ENCODE measurements at places on chromosomes 1 and 21.

GRCh38 chr1:19384113-19384512 is 72.0 kb downstream of the SLC66A1 start:
- DNase-seq, result no peak

DNA sequence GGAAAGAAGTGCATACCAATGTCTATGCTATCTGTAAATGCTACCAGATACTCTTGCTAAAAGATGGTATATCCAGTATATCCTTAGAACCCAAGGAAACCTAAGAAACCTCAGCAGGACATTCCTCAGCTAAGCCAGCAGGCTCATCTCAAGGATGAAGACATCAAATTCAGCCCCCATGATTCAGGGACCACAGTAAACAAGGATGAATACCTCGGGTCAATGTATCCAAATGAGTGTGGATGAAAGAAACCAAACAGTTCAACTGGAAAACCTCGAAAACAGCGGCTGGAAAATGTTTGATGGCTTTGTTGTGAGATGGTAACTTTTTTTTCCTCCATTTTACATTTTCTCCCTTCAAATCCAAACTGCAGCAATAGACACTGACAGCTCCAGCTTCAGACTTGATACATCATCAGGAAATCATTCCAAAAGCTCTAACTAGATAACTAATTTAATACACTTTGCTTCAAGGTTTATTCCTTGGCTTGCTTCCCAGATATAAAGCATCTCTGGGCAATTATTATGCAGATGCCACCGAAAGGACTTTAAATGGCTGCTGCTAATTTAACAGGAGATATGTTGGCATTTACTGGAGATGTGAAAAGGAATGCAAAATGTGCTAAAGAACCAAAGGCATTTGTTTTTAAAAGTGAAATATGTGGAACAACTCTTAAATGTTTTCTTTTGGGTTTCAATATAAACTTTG is 73.6 kb downstream of the SMYD2 start:
- DNase-seq, result no peak

DNA sequence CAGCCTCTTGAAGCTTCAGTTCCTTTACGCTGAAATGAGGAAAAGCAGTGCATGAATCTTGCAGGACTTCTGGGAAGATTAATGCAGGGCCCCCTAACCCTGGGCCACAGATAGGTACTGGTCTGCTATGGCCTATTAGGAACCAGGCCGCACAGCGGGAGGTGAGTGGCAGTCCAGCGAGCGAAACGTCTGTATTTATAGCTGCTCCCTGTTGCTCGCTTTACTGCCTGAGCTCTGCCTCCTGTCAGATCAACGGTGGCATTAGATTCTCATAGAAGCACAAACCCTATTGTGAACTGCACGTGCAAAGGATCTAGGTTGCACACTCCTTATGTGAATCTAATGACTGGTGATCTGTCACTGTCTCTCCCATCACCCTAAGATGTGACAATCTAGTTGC is 130.2 kb downstream of the CHRM3 start:
- no peak for DNase-seq

GRCh38 chr1:165637427-165637826 is 6.4 kb downstream of the MGST3 start:
- no peak for DNase-seq

- no peak for DNase-seq
Observed at GRCh38 chr1:56057466-56058405, 521.6 kb downstream of the PLPP3 start.

DNA sequence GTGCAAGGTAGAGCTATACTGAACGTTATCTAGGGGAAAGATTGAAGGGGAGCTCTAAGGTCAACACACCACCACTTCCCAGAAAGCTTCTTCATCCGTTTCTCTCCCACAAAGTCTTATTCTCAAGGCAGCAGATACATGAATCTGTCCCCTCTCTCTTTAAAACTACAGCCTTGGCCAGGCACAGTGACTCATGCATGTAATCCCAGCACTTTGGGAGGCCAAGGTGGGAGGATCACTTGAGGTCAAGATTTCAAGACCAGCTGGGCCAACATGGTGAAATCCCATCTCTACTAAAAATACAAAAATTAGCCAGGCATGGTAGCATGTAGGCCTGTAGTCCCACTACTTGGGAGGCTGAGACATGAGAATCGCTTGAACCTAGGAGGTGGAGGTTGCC is 8.1 kb downstream of the CYP4X1 start:
- no peak for DNase-seq

DNA sequence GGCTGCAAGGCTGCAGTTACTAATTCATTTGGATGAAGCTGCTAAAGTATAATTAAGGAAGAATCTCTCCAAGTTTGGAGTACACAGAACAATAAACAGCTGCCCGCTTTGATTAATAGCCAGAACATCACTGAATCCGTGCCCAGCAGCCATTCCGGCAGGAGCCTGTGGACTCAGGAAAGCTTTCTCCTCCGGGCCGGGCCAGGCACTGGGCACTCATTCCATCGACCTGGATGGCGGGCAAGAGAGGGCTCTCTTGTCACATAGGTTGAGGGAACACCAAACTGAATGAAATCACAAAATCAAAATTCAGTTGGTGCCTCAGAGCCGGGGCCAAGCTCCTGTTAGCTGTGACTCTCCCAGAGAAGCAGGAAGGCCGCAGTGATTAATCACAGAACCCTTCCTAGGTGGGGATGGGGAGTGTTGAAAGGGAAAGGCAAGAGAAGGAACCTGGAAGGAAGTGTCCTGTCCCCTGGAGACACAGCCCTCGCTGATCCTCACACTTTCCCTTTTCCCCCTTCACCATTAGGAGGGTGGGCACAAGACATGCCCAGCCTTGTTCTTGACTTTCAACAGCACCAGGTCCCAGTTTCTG is 306.7 kb downstream of the NPHP4 start:
- no peak for DNase-seq

DNA sequence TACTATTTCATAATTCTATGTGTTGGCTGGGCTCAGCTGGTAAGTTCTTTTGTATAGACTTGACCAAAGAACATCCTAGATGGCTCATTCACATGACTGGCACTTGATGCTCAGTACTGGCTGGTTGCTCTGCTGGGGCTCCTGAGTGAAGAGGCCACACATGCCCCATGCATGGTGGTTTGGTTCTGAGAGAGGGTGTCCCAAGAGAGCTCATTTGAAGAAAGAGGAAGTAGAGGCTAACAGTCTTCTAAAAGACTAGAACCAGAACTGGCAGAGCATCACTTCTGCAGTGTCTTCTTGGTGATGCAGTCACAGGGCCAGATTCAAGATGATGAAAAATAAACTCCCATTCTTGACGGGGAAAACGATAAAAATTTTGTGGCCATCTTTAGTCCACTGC is 5.2 kb upstream of the BACH1 start:
- no peak for DNase-seq

DNA sequence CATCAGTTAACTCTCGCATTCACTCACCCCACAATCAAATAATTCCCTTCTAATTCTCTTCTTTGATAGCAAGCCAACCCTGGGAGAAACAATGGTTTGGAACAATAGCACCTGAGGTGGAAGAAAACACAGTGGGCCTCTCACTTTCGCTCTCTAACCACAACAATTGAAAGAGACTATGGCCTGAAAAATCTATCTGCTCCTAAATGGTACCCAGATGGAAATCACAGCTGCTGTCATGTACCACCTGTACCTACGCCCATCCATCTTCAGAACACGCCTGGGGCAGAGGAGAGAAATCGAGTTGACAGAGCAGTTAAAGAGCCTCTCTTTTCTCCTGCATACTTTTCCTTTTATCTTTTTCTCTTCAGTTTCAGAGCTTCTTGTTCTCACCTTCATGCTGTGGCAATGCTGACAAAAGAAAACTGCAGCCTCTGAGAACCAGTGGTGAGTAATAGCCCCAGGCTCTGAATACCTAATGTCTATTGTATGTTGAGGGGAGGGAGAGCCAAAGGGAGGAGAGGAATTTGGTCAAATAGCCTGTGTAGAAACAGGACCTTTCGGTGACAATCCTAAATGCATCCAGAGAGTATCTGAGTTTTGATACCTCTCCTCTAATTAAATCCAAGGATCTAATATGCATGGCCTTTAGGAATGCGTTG is 57.7 kb downstream of the ZC3H11B start:
- DNase-seq, result no peak

- DNase-seq, result no peak
Observed at GRCh38 chr1:12184008-12184681, 17.4 kb downstream of the TNFRSF1B start.

DNA sequence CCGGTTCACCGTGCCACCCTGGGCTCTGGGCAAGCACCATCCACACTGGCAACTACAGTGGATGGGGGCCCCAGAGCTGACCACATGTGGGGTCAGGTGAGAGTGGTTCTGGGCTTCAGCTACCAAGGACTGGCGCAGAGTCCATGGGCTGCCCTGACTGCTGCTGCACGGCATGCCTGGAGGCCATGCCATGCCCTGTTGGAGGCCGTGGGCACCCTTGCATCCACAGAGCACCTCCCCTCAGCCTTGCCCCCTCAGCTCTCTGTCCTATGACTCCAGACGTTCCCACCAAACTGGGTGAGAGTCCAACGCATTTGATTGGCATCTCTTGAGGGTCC is 15.5 kb downstream of the MORN1 start:
- no peak for DNase-seq

DNA sequence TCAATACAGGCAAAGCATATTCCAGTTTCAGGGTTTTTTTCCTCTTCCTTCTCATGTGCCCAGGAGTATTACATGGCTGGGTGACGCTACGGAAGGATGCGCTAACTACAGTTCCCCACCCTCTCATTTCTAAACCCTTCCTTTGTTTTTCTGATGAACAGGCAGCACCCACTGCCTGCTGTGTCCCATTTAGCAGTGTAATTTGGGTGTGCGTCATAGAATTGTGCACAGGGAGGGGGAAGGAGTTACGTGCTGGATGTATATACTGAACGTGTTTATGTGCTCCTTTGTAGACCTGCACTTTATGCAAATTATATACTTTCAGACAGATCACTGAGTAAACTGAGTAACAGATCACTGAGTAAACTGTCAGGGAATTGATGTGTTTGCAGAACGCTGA is 44.5 kb downstream of the ELAPOR1 start:
- DNase-seq, result no peak

- no peak for DNase-seq
Observed at GRCh38 chr1:223700388-223700918, 11.9 kb upstream of the CAPN2 start.

DNA sequence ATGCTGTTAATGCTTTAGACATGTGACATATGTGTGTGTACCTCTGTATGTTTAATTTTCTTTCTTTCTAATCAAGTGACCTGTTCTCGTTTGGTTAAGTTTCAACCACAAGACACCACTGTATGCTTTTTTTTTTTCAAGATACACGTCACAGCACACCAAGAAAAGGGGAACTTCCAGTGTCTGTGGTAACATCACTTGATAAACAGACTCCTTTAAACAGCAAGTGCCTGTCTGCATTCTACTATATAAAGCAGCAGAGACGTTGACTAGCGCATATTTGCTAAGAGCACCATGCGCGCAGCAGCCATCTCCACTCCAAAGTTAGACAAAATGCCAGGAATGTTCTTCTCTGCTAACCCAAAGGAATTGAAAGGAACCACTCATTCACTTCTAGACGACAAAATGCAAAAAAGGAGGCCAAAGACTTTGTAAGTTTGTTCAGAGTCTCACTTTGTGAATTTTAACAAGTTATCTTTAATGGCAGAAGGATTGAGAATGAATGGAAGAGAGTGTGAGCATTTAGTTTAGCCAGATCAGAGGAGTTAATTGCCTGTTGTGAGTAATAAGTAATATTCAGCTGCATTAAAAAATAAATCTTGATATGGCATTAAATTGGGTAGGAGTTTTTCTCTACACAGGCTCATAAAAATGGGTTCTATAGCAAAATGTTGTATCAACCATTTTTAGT is at the start of gene RGS1:
TSS of gene RGS1 (plus strand) at position 275 of the 691 bp plus-strand sequence. CDS start at position 295, 20 bp downstream.
- DNase-seq, result no peak

DNA sequence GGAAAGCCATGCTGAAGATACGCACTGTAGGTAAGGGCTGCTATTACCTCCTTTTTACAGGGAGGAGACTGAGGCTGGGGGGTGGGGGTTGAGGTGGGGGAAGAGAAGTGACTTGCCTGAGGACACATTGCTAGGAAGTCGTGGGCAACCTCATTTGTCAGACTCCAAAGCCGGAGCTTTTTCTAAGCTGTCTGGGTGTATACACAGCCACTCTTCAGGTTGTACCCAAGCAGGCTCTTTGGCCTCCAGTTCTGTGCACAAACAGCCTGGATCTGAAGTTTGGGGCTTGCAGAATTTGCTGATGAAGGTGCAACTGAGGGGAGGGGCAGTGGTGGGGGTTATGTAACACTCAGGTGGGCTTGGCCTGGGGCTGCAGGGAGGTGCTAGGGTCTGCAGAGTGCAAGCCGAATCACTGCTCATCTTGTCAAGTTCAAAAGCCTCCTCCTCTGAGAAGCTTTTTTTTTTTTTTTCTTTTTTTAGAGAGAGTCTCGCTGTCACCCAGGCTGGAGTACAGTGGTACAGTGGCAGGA is 16.9 kb downstream of the TINAGL1 start:
- no peak for DNase-seq

DNA sequence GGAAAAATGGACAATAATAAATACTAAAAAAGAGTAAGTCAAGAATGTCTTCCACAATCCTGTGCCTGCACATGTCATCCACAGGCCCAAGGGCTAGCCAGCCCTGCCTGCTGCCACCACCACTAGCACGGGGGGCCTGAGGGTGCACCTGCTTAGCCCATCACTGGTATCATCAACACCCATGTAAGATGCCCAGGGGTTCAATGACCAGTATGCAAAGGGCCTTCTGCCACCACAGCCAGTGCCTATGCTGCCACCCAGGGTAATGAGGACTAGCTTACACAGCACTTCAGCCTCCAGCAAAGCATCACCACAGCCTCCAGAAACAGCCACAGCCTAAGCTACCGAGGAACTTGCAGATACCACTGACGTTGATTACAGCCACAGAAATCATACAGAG is 46.3 kb downstream of the POFUT2 start:
- no peak for DNase-seq

GRCh38 chr1:156804572-156805243 is 11.9 kb downstream of the SH2D2A start:
- DNase-seq, result peak; percentile 33

- DNase-seq, result no peak
Observed at GRCh38 chr1:208254376-208254775, 10.2 kb upstream of the PLXNA2 start.

- DNase-seq, result no peak
Observed at GRCh38 chr1:76186554-76187170, 112.1 kb downstream of the ST6GALNAC3 start.

GRCh38 chr1:228917755-228918154 is 182.5 kb downstream of the RHOU start:
- no peak for DNase-seq

DNA sequence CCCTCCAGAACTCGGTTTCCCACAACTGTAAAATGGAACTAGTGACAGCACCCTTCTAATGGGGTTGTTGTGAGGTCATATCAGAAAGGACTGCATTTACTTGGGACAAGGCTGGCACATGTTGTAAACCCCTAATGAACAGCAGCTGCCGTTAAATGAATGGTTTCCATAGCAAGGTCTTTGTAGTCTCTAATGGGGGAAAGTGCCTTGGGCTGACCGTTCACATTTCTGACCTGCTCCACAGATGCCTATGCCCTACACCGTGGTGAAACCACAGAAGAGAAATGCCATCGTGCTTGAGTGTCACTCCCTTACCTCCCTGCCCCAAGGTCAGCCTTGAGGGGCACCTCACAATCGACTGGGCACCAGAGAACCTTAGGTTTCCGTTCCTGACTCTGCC is 143.1 kb downstream of the ZSCAN20 start:
- DNase-seq, result no peak
